ENCODE measurements at places on chromosomes 6 and 20.
A peak's percentile ranks its signal among the peaks of the same experiment; 100 is the strongest.

GRCh38 chr6:18632670-18633410 lies 245.7 kb downstream of the RNF144B start:
- DNase-seq: no peak

GRCh38 chr20:20466341-20466879 lies 98.5 kb downstream of the INSM1 start:
- peak; percentile 30 for DNase-seq

DNA sequence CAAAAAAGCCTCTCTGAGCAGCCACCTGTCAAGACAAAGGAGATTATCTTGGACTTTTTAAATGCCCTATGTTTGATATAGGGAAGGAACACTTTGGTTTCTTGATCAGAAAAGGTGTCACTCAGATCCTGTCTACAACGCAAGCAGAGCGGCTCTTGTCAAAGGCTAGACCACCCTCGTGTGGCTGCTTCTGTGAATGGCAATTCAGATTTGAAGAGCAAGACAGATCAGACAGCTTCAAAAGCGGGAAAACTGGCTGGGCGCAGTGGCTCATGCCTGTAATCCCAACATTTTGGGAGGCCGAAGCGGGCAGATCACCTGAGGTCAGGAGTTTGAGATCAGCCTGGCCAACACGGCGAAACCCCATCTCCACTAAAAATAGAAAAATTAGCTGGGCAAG lies 10.1 kb upstream of the NXT1 start:
- peak; percentile 79 for DNase-seq

DNA sequence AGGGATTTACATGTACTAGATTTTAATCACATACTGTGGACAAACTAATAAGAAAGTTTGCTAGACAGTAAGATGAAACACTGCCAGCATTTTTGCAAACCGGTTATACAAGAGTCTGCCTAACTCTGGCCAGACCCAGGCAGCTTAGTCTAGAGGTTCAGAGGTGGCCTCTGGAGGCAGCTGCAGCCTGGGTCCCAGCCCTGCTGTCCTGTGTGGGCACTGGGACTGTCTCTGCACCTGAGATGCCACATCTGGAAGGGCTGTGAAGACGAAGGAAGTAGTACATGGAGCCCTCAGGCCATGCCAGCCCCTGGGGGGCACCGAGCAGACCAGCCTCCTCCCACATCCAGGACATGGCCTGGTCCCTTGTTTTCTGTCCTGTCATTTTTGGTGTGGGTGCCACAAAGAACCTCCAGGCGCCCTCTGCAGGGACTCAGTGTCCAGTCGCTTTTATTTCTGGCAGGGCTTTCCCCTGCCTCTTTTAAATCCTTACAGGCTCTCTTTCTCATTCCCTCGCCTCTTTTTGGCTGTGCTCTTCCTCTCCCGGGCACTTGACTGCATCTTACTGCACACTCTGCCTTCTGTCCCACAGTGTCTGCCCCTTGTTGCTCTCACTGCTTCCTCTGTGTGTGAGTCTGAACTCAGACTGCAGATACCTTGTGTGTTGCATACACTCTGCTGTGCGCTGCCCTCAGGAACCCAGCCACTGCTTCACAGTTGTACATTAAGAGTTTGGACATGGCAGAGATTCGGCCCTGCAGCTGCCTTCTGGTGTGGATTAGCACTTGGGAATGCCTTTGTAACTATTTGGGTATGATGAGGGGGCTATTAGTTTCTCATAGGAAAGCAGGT lies 216.7 kb downstream of the ZDHHC14 start:
- peak; percentile 65 for DNase-seq

- DNase-seq: peak; percentile 86
Observed at GRCh38 chr6:36441307-36441894, 1.3 kb downstream of the PXT1 start.

GRCh38 chr6:167937301-167937700 lies 60.2 kb upstream of the KIF25 start:
- no peak for DNase-seq

GRCh38 chr6:53583451-53583850 lies 38.5 kb upstream of the GCLC start:
- no peak for DNase-seq

DNA sequence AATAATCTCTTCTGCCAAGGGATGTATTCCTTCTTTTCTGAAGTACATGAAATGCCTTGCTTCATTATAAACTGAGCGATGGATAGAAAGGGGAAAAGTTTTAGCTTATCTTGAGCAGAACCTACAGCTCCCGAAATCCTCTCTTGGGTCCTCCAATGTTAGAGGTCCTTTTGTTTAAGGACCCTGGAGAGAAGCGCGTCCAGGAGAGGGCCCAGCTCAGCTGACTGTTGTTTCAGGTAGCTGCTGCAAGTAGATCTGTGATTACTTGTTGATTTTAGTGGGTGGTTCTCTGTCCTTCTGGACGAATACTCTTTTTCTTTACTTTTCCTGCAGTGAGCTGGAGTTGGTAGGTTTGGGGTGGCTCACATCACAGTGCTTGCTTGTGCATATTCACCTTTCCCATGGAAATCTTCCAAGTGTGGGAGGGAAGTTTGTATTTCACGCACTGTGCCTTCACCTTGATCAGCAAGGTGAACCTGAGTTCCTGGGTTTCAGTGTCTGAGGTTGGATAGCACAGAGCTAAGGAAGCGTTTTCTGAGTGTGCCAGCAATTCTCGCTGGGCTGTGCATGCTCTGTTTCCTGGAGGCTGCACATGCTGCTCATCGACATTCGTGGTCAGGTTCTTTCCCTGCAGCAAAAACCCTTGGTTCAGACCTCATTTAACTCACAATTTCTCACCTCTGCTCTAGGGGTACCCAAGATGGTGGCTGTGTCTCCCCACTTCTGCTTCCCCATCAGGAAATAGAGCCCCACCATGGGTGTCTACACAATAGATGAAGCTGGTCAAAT lies 176.3 kb downstream of the JARID2 start:
- DNase-seq: no peak

DNA sequence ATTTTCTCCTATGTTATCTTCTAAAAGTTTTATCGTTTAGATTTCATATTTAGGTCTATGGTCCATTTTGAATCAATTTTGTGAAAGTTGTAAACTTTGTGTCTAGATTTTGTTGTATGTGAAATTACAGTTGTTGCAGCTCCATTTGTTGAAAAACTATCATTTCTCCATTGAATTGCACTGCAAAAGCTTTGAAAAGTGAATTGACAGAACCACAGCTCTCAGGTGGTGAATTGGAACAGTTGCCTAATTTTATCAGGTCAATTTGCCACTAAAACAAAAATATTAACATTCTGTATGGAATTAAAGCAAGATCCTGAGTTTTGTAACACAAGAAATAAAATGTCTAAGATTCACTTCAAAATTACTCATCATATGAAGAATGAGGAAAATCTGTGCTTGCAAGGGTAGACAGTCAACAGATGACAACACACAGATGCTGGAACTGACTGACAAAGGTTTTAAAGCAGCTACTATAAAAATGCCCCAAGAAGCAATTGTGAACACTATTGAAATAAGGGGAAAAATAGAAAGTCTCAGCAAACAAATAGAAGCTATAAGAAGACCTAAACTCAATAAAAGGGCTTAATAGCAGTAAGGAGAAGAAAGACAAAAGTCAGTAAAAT lies 346.7 kb downstream of the PAX1 start:
- no peak for DNase-seq

- peak; percentile 87 for DNase-seq
Observed at GRCh38 chr6:52524918-52525317, 51.9 kb downstream of the TRAM2 start.

DNA sequence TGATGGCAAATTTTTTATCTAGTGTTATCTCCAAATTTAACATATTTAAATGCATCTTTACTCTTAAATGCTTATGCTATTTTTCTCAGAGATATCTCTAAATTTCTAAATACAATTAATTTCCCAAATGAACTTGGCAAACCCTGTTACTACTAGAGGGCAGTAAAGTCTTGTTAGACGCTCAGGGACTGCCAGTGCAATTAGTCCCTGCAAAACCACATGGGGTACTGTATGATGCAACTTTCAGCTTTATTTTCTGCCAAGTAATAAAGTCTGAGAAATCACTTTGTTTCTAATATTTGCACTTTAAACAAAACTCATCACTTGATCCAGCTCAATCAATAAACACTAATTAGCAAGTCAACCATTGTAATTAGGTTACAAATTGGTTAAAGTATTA lies 76.0 kb upstream of the ADGRB3 start:
- peak; percentile 67 for DNase-seq

- no peak for DNase-seq
Observed at GRCh38 chr6:152637296-152638047, at the start of gene SYNE1. SYNE1 (minus strand) TSS chr6:152637362; CDS start chr6:152628331, 9,031 bp downstream.

DNA sequence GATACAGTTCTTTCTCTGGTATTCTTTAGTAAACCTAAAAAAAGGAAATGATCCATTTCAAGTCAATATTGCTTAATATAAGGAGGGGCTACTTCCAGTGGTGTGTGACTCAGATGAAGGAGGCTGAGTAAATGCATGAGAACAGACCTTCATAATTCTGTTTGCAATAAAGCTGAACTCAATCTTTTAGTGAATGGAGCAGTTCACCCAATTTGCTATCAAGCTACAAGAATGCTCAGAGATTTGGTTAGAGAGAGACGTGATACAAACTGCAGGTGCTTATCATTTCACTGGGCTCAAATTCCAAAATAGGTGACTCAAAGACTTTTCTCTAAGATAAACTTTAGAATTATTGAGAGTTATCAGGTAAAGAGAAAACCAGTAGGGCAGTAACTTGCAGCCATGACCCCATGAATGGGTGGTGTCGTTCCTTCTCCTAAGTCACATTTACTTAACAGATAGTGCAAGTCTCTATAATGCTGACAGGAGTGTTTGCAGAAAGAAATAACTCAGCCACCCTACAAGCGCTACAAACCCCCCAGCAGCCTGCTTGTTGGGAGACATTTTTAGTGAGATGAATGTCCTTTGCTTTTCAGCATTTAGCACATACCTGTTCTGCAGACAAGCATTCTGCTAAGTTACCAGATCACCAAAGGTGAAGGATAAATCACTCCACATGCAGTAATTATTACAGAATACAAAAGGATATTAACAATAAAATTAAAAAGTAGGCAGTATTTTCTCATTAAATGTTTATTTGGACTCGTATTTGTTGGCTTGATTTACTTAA lies 16.4 kb upstream of the BLOC1S5 start:
- DNase-seq: no peak

- no peak for DNase-seq
Observed at GRCh38 chr6:165702669-165703068, 39.6 kb upstream of the PDE10A start.

- DNase-seq: peak; percentile 67
Observed at GRCh38 chr6:3341467-3341866, 82.7 kb downstream of the PSMG4 start.

DNA sequence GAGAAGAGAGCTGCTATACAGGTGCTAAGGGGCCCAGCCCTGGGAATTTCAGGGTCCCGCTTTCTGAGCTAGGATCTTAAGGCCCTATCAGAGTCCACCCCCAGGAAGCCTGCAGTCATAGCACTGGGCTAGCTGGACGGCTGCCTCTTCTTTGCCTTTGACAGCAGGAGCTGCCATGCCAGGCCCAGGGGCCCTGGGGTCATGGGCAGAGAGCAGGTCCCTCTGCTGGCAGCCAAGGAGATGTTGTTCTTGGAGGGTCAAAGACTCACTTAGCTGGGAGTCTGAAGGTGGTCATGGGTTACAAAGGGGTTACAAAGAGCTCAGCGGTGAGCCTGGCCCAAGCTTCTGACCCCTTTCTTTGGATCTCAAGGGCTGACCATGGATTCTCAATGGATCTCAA lies 52.7 kb downstream of the RPP21 start:
- peak; percentile 19 for DNase-seq

GRCh38 chr6:72560721-72561593 lies 60.9 kb upstream of the KCNQ5 start:
- no peak for DNase-seq

DNA sequence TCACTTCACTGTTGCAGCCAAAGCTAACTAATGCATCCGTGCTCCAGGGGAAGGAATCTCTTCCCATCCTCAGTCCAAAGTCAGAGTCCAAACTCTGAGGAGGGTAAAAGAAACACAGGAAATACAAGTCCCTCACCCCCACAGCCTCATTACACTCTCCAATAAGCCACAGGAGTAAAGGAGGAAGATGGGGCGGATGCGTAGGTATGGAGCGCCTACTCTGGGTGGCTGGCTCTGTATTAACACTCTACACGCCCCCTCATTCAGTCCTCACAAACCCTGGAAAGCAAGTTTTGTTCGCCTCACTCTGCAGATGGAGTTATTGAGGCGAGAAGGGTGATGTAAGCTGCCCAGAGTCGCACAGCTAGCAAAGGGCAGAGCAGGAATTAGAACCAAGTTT lies 242.9 kb downstream of the NRN1 start:
- peak; percentile 22 for DNase-seq

DNA sequence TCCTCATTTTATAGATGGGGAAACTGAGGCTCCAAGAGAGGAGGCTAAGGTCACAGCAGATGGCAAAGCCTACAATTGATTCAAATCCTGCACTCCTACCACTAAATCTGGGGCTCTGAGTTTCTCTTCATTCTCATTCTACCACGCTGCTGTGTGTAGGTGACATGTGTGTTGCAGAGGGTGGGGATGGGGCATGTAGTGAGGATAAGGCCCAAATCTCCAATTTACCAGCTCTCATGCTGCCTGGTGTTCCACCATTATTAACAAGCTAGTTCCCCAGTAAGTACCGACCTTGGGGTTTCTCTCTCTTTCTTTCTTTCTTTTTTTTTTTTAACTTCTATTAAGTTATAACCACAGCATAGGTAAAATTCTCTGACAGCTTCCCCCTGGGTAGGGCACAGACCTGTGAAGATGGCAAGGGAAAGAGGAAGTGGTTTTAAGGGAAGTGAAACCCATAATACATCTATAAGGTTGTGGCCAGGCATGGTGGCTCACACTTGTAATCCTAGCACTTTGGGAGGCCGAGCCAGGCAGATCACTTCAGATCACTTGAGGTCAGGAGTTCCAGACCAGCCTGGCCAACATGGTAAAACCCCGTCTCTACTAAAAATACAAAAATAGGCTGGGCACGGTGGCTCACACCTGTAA lies 13.0 kb upstream of the MATN4 start:
- no peak for DNase-seq

- DNase-seq: no peak
Observed at GRCh38 chr6:144033816-144034735, 26.0 kb upstream of the PLAGL1 start.

DNA sequence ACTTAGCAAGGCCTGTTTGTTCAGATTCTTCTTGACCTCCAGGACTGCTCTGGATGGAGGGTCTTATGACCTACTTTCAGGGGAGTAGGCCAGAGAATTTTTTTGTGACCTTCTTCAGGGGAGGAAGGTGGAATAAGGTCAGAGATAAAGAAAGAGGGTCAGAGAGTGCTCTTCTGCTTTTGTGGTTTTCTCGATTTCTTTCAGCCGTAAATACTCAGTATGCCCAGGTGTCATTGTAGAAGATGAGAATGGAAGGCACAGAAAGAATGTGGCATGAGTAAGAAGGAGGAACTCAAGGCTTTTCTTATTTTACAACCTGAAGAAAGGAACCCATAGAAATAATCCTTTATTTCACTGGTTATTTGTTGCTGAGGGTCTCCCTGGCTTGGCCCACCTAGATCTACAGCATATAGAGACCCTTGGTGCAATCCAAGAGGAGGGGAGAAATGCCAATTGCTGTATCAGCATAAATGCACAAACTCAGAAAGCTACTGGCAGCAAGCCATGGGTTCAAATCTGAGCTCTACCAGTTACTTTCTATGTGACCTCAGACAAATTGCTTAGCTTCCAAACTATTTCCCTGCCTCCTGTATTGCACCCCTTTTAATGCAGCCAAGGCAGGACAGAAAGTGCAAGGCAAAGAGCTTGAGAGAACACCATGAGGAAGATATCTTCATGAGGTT lies 68.0 kb downstream of the OLIG3 start:
- no peak for DNase-seq
